ENCODE measurements at places on chromosomes 5 and 9.

DNA sequence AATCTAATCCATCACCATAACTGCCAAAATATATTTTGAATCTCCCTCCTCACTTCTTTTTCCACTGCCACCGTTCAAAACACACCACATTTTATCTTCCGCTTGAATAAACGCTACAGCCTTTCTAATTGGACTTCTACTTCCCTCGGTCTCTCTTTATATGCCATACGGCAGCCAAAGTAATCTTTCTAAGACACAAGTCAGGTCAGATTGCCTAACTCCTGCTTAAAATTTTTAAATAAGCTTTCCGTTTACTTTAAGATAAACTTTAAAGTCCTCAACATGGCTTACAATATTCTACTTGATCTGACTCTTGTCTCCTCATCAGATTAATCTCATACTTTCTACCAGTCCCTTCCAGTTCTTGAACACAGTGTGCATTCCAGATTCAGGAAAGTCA is 9.7 kb downstream of the AFF4 start:
- no peak for DNase-seq

- DNase-seq: peak; percentile 41
Measured at GRCh38 chr9:113879911-113880310, 3.8 kb downstream of the ZNF618 start.

- no peak for DNase-seq
Measured at GRCh38 chr5:1759378-1759970, 40.2 kb downstream of the MRPL36 start.

DNA sequence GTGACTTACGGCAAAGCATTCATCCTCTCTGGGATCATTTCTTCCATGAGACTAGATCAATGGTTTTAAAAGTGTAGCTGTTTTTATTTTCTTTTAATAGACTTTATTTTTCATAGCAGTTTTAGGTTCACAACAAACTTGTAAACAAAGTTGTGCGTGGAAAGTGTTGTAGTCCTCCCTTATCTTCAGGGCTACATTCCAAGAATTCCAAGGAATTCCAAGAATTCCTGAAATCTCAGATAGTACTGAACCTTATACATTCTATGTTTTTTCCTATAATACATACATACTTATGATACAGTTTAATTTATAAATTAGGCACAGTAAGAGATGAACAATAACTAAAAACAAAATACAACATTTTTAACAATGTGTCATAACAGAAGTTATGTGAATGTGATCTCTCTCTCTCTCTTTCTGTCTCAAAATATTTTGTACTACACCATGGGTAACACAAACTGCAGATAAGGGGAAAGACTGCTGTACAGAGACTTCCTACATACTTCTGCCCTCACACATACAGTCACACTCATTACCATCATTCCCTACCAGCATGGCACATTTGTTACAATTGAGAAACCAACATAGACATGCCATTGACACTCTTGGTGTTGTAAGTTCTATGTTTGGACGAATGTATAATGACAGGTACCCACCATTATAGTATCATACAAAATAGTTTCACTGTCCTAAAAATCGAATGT is 1933.2 kb upstream of the WWC1 start:
- DNase-seq: no peak

- no peak for DNase-seq
Measured at GRCh38 chr5:112929336-112930081, 7.5 kb upstream of the REEP5 start.

DNA sequence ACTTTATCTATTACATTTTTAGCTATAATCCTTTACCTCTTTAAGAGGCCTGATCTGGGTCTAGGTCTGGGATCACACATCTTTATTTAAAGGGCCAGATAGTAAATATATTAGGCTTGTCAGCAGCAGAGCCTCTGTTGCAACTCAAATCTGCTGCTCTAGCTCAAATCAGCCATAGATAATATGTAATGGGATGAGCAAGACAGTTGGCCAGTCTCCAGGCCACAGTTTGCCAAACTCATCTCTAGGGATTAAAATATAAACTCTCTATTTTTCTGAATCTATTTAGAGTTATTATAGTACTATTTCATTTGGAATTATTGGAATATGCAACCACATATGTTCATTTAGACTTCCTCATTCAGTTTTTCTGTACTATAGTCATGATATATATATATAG is 115.9 kb upstream of the MINAR2 start:
- no peak for DNase-seq

DNA sequence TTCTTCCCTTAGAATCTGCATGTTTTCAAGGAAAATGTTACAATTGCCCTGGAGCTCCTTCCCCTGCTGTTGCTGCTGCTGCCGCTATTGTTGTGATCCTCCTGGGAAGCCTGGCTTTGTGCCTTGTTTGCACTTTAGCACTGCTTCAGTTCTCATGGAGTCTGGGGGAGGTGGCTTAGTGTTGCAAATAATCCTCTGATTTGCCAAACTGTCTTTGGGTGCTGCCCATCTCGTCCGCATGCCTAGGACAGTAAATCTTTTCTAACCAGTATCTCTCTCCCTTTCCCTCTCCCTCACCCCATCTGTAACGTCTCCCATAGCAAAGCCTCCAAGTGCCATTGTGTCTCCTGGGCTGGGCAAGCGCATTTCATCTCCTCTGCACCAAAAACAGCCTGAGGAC is 30.3 kb downstream of the FAM240B start:
- peak; percentile 20 for DNase-seq

- DNase-seq: no peak
Measured at GRCh38 chr5:160441311-160441781, 19.7 kb downstream of the PTTG1 start.

DNA sequence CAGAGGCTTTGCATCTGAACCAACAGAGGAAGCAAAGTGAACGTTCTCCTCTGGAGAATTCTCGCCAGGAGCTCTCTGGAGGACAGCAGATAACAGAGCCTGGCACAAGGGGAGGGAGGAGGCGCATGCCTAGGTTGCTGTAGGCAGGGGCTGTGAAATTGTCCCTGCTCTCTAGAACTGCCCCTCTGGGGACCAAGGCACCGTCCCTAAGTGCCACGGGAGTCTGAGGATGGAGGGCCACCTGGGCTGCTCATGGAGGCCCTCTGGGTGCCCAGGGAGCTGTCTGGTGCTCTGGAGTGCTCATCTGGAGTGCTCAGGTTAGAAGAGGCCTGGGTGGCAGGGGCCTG is 77.6 kb downstream of the CACNA1B start:
- DNase-seq: no peak

DNA sequence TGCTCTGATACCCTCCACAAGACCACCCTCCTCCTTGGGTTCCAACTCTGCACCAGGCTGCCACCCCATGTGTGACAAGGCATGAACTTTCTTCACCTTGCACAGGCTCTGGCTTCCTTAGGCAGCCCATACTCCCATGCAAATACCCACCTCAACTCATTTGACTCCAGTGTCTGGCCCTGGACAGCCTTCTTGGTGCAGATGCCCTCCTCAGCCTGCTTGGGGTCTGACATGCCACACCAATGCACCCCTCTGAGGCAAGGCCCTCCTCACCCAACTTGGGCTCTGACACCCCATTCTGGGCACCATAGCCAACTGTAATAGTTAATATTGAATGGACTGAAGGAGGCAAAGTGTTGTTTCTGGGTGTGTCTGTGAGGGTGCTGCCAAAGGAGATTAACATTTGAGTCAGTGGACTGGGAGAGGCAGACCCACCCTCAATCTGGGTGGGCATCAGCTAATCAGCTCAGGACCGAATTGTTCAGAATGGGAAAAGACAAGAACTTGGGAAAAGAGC is 115.0 kb upstream of the EPB41L4A start:
- DNase-seq: no peak
